AG04449 (cell line): ENCODE measurements at places on chromosomes 4 and X.
A peak's percentile ranks its signal among the peaks of the same experiment; 100 is the strongest.

DNA sequence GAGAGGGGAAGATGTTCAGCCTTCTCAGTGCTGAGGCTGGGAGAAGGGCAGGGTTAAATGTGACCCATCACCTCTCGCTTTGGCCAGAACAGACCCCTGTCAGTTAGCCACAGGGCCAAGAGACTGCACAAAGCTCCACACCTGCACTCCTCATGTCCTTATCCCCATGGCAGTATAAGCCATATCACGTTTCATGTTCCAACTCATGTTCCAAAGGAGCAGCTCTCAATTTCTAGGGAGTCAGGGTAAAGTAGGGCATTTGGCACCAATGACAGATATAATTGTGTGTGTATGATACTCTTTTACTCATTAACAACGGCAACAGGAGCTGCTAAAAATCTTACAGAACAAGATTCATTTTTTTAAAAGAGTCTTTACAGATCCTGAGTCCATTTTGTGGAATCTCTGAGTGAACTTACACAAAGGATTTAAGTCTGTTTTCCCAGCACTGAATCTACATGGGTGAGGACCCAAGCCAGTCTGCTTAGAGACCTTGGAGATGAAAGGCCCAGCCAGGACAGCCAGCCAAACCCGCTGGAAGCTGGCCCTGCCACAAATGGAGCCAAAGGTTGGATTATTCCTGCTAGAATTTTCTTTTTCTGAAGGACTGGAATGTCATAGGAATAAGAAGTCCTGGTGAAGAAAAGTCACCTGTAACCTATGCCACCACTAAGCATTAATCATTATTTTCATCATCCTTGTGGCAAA, 129.1 kb upstream of the SMAD1 start:
- DNase-seq, result no peak

DNA sequence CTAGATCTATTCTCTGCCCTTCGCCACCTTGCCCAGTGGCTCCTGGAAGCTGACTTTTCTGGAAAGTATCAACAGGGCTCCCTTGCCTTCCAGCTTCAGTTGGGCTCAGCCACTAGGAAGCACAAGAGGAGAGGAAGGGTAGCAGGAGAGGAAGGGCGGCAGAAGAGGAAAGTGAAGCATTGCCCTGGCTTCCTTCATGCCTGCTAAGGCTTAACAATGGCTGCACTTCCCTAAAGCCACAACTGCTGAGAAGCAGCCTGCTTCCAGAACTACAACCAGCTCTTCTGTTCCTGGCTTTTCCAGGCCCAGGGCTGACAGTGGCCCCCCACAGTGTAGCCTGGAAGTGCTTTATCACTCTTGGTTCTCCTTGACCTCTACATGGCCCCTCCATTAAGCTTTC, 29.1 kb upstream of the PGM2 start:
- no peak for DNase-seq

GRCh38 chr4:118968005-118968404, 79.4 kb downstream of the SYNPO2 start:
- peak; percentile 78 for DNase-seq

- peak; percentile 38 for DNase-seq
Observed at GRCh38 chr4:108466936-108467902, 153.2 kb upstream of the RPL34 start.
